ENCODE measurements at places on chromosomes 2 and 18. TPM values are rescaled to one million over a fixed set of nuclear protein-coding genes. Genes with fewer than 3 reads are reported as not detected.

Gene MOGAT1
- not detected for total RNA-seq

Gene C2orf78
- not detected for total RNA-seq

Gene PIGN
- total RNA-seq = 53.9 TPM

Gene DPYSL5
- total RNA-seq = not detected

Gene CASP8
- 14.0 TPM for total RNA-seq

Gene ZNF532
- total RNA-seq = 44.0 TPM

Gene ZNF519
- 2.3 TPM for total RNA-seq

Gene GALNT5
- total RNA-seq = under 0.01 TPM

Gene VSNL1
- total RNA-seq = not detected

Gene REG1A
- total RNA-seq = not detected

Gene GALNT3
- 0.13 TPM for total RNA-seq

Gene IRS1
- 0.07 TPM for total RNA-seq

Gene FBXO41
- total RNA-seq = 0.56 TPM
